ENCODE measurements at places on chromosomes 11 and 22.

DNA sequence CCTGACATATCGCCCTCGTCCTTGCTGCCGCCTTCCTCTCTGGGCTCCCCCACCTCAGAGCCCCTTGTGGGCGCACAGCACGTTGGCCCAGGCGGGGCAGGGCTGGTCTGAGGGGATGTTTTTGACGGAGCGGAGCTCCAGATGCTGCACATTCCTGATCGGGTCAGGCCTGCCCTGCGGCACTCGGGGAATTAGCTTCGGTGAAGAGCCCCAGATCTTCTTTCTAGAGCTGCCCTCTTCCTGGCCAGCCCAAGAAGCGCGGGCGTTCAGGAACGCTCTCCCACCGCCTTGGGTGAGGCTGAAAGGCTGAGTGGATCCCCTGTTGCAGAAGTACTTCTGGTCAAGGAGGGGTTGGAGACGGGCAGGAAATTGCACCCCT lies 12.1 kb downstream of the YPEL4 start:
- DNase-seq = no peak

- no peak for DNase-seq
Measured at GRCh38 chr11:119625206-119625978, 103.6 kb downstream of the NECTIN1 start.

DNA sequence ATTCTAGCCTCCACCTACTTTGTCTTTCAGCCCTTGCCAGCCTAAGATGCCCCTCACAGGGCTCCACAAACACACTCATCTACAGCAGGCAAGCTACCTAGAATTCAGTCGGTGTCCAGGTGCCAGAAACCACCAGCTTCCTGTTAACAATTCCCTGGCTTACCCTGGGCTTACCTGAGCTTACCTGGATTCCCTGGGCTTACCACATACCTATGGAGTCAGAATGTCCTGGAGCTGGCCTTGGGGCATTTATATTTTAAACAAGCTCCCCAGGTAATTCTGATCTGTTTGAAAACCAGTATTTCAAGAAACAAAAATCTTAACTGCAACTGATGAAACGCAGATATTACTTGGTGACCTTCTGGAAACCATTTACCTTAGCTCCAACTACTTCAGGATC lies 123.6 kb downstream of the SLC1A2 start:
- no peak for DNase-seq

GRCh38 chr22:39120983-39121382 lies 23.9 kb downstream of the APOBEC3H start:
- no peak for DNase-seq

GRCh38 chr11:96001037-96001436 lies 77.1 kb upstream of the MTMR2 start:
- no peak for DNase-seq

GRCh38 chr11:35298369-35298768 lies 121.0 kb downstream of the SLC1A2 start:
- DNase-seq = no peak

Measured in SW 1271 (cell line).